ENCODE measurements at places on chromosomes 6 and 20.
A peak's percentile ranks its signal among the peaks of the same experiment; 100 is the strongest.

GRCh38 chr6:117906507-117906957 is 532 bp upstream of the SLC35F1 start:
- DNase-seq, result no peak

GRCh38 chr6:109239160-109239559 is 143.1 kb downstream of the CD164 start:
- no peak for DNase-seq

DNA sequence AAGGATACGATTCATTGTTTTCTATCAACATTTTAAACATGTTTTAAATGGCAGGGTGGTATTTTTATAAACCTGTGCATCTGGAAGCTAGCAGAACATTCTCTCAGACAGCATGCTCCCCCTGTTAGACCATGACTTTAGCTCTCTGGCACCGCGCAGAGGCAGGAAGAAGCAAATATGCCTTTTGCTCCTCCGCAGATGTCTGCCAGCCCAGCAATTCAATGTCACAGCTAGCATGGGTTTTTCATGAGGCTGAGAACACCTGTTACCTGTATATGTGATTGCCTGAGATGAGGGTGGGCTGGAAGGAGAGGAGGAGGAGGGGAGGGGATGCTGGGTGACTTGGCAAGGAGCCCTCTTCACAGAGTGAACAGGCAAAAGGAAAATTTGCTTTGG is 6.7 kb downstream of the MTCH1 start:
- peak; percentile 27 for DNase-seq

DNA sequence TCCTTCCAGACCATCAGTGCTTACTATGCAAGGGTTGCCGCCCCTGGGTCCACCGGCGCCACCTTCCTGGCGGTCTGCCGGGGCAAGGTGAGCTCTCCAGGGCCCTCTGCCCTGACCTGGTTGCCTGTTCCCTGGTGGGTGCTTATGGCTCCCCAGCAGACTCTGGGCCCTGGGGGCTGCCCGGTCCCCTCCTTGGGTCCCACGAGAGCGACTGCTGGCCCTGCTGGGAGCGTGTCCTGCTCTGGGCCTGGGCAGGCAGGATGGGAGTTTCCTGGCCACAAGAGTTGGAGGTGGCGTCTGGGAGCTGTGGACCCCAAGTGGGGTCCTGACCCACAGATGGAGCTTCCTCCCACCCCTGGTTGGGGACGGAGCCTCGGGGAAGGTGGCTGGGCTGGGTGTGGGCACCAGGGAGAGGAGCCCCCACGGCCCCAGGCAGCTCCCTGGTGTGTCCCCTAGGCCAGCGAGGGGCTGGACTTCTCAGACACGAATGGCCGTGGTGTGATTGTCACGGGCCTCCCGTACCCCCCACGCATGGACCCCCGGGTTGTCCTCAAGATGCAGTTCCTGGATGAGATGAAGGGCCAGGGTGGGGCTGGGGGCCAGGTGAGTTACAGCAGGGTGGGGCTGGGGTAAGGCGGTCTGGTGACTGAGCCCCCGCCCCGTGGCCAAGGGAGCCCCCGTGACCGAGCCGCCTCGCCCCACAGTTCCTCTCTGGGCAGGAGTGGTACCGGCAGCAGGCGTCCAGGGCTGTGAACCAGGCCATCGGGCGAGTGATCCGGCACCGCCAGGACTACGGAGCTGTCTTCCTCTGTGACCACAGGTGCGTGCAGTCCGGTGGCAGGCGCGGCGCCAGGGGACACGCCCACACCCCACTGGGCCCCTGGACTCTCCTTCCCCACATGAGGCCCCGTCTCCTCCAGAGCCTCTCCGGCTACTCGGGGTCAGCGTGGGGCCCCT is 7.1 kb upstream of the TNFRSF6B start:
- DNase-seq, result no peak

DNA sequence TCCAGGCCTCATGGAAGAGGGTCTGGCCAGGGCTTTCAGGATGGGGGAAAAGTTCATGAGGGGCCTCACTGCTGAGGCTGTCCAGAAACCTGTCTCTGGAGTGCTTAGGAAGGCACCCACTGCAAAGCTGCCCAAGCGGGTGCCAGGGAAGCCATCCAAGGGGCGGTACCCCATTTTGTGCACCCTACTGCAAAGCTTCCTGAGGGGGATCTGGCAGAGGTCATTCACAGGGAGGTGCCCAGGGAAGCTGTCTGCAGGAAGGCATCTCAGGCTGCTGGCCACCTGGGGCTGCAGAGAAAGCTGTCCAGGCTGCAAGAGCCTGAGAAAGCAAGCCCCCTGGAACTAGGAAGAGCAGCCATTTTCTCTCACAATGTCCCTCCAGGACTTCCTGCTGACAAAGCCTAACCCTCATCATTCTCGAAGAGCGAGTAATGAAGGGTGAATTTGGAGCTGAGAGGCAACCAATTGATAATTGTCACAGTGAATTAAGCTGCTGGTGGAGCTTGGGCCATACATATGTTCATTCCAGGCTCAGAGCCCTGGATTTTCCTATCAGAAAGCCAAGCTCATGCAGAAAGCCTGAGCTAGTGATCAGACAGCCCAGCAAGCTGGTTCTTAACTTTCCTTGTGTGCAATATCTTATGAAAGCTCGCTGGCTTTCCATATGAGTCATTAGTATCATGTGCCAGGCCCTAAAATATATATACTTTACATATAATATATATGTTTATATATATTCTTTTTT is 62.2 kb upstream of the SLC22A16 start:
- no peak for DNase-seq

GRCh38 chr6:78489874-78490273 is 377.5 kb upstream of the IRAK1BP1 start:
- DNase-seq, result no peak

- peak; percentile 77 for DNase-seq
Observed at GRCh38 chr6:167699141-167699931, 127.4 kb upstream of the AFDN start.

- no peak for DNase-seq
Observed at GRCh38 chr6:19501737-19502245, 335.4 kb upstream of the ID4 start.

GRCh38 chr6:15456422-15456821 is 206.4 kb downstream of the DTNBP1 start:
- no peak for DNase-seq

- DNase-seq, result peak; percentile 35
Observed at GRCh38 chr6:167094820-167095637, 27.9 kb upstream of the CCR6 start.

DNA sequence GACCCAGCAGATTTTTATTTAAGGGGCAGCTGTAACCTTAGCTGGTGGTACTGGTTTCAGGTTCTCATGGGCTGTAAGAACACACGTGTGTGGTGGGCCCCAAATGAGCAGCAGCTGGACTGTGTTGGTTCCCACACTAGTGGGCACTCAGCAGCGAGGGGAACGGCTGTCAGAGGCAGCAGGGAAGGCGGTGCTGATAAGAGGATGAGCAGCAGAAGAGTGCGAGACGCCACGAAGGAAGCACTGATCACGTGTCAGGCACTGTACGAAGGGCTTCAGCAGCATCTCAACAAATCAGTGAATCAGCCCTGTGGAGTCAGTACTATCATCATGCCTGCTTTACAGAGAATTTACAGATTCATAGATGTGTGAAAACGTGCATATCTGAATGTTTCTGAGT is 41.0 kb upstream of the EMILIN3 start:
- no peak for DNase-seq

DNA sequence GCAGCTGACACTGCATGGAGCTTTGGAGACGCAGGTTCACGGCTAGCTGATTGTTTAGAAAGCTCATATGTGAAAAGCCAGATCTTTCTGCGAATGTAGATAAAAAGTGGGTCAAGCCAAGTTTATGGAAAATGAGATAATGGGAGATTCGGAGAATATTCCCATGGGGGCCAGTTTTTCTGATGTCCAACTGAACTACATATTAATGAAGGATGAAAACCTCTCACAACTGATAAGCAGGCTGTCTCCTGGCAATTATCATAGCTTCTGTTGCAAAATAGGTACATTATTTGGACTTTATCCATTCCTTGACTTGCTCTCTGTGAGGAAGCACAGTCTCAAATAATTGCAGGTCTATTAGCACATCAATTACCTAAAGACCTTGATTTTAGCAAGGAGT is 21.1 kb downstream of the HDGFL1 start:
- no peak for DNase-seq

- DNase-seq, result no peak
Observed at GRCh38 chr6:18978337-18979128, 591.4 kb downstream of the RNF144B start.

DNA sequence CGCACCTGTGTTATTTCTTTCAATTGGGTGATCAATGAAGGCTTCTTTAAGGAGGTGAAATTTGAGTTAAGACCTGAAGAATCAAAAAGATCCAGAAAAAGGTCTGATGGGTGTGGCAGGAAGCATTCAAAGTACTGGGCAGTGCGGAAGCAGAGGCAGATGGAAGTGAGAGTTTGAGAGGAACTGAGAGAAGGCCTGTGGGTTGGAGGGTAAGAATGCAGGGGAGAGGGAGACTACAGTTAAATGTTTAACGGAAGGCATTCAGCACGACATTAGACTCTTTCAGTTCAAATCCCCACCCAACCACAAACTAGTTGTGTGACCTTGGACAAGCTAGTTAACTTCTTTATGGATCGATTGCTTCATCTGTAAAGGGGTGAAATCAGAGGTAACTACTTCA is 50.5 kb upstream of the GCM1 start:
- DNase-seq, result no peak

DNA sequence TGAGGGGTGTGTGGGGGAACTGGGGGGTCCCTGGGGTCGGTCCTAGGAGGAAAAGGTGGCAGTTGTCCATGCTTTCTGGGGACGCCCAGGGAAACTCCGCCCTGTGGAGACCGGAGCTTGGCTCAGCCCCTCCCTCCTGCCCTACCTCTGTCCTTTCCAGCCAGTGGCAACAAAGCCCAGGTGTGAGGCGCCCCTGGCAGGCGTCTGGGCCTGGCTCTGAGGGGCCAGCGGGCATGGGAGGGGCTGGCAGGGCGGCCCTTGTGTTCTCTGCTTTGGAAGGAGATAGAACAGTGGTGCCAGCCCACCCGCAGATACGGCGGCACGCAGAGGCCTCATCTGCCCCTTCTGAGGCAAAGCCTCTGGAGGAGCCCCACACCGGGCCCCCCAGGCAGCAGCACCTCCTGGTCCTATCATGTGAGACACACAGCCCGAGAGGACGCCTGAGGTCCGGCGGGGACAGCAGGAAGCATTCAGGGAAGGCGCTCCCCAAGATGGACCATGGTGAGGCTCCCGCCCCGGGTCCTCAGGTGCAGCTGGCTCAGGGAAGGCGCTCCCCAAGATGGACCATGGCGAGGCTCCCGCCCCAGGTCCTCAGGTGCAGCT is 47.9 kb downstream of the YTHDF1 start:
- no peak for DNase-seq

- DNase-seq, result no peak
Observed at GRCh38 chr6:33757113-33757512, 10.4 kb upstream of the IP6K3 start.

GRCh38 chr6:37209461-37210205 is 39.7 kb downstream of the PIM1 start:
- peak; percentile 53 for DNase-seq

- no peak for DNase-seq
Observed at GRCh38 chr6:35668744-35669450, 19.8 kb downstream of the FKBP5 start.

DNA sequence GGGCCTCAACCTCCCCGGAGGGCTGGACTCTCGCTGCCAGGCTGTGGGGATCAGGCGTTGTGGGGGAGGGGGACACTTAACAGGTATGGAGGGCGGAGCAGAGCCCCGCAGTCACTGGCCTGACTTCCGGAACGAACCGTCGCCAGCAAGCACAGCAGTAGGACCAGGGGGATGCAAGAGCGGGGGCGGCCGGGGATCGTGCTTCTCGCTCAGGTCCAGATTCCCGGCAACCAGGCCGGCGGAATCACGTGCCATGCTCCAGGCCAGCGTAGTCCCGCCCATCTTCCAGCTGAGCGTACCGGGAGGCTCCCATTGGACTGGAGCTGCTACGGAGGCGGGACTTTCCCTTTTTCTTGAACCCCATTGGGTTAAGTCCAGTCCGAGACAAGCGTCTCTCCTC is 10.0 kb upstream of the POU5F1 start:
- peak; percentile 79 for DNase-seq

GRCh38 chr6:131998255-131998982 is 47.2 kb upstream of the CCN2 start:
- no peak for DNase-seq

- DNase-seq, result no peak
Observed at GRCh38 chr6:73984571-73985210, 288.7 kb downstream of the CD109 start.

- DNase-seq, result no peak
Observed at GRCh38 chr6:31614075-31614619, 887 bp upstream of the AIF1 start.

GRCh38 chr6:148509800-148510581 is 167.4 kb downstream of the SASH1 start:
- no peak for DNase-seq

GRCh38 chr6:44478158-44478557 is 90.7 kb downstream of the CDC5L start:
- DNase-seq, result no peak

All from activated CD4-positive, alpha-beta T cell treated with anti-CD3 and anti-CD28 coated beads, Interleukin-2, amount 50 U/mL, for 16 hours (primary cell).